ENCODE measurements at places on chromosomes 4 and X.

DNA sequence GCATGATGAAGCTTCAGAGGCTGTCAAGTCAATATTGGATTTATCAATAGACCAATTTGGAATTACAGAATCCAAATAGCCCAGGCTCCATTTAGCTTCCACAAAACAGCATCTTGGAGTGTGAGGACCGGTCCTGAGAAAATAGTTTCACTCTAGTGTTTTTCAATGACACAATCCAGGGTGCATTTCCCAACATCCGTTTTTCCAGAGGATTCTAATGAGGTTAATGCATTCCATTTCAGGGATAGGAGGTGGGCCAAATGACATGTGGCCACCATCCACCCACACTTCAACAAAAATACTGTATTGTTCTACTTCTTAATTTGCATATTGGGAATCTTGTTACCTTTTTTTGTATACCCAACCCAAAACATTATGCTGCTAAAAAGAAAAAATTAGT lies 229.8 kb upstream of the LDB2 start:
- DNase-seq: no peak

DNA sequence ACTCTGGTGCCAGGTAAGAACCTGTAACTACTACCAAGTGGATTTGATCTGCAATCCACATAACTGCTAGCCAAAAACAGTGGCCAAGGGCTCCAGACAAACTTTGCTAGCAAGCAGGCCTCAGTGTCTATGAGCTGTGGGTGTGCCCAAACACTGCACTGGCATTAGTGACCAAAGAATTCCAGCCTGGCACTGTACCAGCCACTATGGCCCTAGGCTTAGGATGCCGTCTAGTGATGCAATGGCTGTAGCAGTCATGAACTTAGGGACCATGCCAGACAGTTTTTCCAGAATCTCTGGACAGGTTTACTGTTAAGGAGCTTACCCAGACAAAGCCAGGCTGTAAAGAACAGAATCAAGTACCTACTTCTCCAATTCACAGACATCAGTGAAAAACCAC lies 33.7 kb upstream of the PRR27 start:
- no peak for DNase-seq

GRCh38 chrX:84189125-84189524 lies 1.1 kb upstream of the RPS6KA6 start:
- DNase-seq: no peak

GRCh38 chr4:17811078-17811603 lies 362 bp downstream of the NCAPG start:
- no peak for DNase-seq

GRCh38 chrX:53440101-53440500 lies 5.9 kb upstream of the HSD17B10 start:
- DNase-seq: no peak

GRCh38 chr4:37976507-37976906 lies 16.3 kb downstream of the PTTG2 start:
- DNase-seq: no peak

- DNase-seq: no peak
Observed at GRCh38 chrX:40414335-40414734, 166.4 kb upstream of the ATP6AP2 start.
